ENCODE measurements at places on chromosomes 2 and 18. TPM values are rescaled to one million over a fixed set of nuclear protein-coding genes. Genes with fewer than 3 reads are reported as not detected.

Gene ANKRD44
- 3.5 TPM for total RNA-seq

Gene DSC2
- 19.0 TPM for total RNA-seq

Gene FKBP1B
- 43.1 TPM for total RNA-seq

Gene RAB6C
- total RNA-seq = not detected

DNA sequence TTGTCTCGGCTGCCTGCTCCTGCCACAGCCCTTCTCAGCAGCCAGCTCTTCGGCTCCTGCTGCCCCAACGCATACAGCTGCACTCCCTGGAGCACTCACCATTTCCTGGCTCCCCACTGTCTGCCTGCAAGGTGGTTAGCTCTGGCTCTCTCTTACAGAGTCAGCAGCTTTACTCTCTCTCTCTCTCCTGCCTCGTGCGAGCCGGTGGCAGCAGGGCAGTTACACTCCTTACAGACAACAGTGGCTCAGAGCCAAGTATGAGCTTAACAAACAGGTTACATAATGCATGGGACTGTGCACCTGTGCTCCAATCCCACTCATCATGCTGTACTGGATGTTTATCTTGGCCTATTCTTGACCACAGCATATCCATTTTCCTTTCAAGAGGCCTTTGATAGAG is 47.4 kb upstream of the DNAJC10 start:
- H3K36me3 ChIP-seq = no peaks in the 10 kb centered on the region
- no peak overlapping the region for H3K4me3 ChIP-seq
- no peaks in the 10 kb centered on the region for H3K27me3 ChIP-seq

Gene ALLC
- total RNA-seq = not detected

Gene DSG3
- total RNA-seq = not detected

DNA sequence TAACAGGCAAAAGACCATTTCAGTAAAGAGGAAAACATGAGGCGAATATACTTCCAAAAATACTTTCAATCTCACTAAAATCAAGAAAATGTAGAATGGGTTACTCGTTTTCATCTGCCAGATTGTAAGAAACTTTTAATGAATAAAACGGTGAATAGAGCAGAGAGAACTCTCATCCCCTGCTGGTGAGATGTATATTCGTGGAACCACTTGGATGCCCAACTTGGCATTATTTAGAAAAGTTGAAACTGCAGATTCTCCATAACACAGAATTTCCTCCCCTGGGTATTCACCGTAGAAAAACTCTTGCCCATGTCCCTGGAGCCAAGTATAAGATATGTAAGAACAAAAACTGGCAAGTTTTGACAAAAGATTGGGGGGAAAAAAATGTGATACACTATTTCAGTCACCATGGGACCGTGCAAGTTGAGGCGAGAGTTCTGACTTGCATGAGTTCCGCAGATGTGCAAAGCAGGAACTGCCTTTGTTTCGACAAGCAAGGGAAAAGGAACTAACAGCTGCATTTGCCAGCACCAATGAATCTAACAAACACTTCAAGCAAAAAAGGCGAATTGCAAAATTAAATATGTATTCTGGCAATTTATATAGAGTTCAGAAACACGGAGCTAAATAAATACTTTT is 14.8 kb downstream of the TIMM21 start:
- H3K4me1 ChIP-seq = no peaks in the 10 kb centered on the region
- no peak for DNase-seq
- H3K27me3 ChIP-seq = no peaks in the 10 kb centered on the region
- H3K36me3 ChIP-seq = peaks cover 16% of the 10 kb centered on the region
- H3K4me3 ChIP-seq = no peak overlapping the region

DNA sequence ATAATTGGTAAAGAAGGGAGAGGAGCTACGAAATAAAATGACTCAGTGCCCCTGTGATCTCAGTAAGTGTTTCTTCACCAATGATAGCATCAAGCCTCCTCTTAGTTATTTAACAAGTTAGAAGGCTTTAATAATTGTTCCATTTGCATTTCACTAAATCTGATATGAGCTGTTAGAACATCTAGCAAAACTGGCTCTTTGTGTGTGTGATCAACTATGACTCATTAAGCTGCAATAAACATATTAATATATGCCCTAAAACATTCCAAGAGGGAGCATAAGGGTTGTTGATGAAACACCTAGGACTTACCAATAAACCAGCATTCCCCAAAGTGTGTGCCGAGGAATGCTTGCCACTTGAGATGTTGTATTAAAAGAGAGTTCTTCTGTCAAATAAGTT is 115.2 kb downstream of the OSBPL6 start:
- DNase-seq = no peak
- no peaks in the 10 kb centered on the region for H3K36me3 ChIP-seq
- no peaks in the 10 kb centered on the region for H3K27me3 ChIP-seq
- no peak overlapping the region for H3K4me3 ChIP-seq

GRCh38 chr2:158677542-158677941 is 117.6 kb upstream of the DAPL1 start:
- H3K27ac ChIP-seq = no peak overlapping the region
- DNase-seq = no peak
- no peak overlapping the region for H3K4me3 ChIP-seq
- no peaks in the 10 kb centered on the region for H3K4me1 ChIP-seq
- peaks cover 17% of the 10 kb centered on the region for H3K36me3 ChIP-seq
- no peaks in the 10 kb centered on the region for H3K27me3 ChIP-seq

DNA sequence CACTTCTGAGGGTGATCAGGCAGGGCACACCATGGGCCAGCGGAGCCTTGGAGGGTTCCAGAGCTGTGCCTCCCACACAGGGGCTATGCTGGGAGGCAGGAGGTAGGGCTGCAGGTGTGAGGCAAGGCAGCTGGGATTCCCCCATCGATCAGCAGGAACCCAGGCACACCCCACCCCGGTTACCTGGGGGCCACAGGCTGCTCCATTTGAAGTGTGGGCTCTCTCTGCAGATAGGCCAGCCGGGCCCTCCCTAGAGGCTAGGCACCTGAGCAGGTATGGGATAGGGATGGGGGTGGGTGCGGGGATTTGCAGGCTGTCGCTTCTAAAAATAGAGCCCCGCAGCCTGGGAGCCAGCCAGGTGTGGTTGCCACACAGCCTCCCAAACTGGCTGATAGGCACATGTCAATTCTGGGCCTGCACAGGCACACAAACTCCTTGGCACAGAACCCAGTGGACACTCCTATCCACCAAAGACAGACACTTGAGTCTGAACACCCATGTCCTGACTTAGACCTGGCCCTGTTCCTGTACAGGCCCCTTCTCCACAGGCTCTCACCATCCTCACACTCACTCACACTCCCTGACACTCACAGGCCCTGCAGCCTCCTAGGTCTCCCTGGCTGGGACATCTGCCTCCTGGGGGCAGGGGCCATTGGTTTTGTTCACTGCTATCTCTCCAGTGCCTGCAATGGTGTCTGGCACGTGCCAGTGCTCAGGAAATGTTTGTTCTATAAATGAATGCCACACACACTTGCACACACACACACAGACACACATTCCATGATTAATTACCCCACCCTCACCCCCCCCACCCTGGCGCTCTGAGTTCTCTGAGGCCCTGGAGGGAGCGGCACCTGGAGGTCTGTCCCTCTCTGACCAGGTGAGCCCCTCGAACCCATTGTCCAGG is 73.4 kb downstream of the ZFP36L2 start:
- no peak overlapping the region for H3K27ac ChIP-seq
- no peak overlapping the region for H3K4me3 ChIP-seq
- H3K36me3 ChIP-seq = no peaks in the 10 kb centered on the region

GRCh38 chr2:188835006-188835405 is 139.2 kb upstream of the COL3A1 start:
- H3K36me3 ChIP-seq = no peaks in the 10 kb centered on the region
- DNase-seq = no peak
- H3K27ac ChIP-seq = no peak overlapping the region
- H3K27me3 ChIP-seq = no peaks in the 10 kb centered on the region

- peaks cover 15% of the 10 kb centered on the region for H3K4me1 ChIP-seq
- no peak overlapping the region for H3K27ac ChIP-seq
- H3K4me3 ChIP-seq = no peak overlapping the region
- no peaks in the 10 kb centered on the region for H3K27me3 ChIP-seq
- H3K36me3 ChIP-seq = no peaks in the 10 kb centered on the region
- no peak for DNase-seq
Observed at GRCh38 chr2:149371476-149371875, 41.1 kb downstream of the LYPD6 start.

Gene AKAIN1
- not detected for total RNA-seq

DNA sequence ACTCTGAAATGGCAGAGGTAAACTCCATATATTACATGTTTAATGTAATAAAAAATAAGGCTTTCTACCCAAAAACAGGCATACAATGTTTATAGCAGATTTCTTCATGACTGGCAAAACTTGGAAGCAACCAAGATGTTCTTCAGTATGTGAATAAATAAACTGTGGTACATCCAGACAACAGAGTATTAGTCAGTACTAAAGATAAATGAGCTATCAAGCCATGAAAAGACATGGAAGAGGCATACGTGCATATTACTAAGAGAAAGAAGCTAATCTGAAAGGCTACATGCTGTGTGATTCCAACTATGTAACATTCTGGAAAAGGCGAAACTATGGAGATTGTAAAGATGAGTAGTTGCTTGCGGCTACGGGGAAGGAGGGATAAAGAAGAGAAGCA is 97.4 kb downstream of the OSR1 start:
- H3K4me3 ChIP-seq = no peak overlapping the region
- no peak for DNase-seq
- peaks cover 2% of the 10 kb centered on the region for H3K4me1 ChIP-seq
- H3K36me3 ChIP-seq = no peaks in the 10 kb centered on the region
- no peaks in the 10 kb centered on the region for H3K27me3 ChIP-seq

DNA sequence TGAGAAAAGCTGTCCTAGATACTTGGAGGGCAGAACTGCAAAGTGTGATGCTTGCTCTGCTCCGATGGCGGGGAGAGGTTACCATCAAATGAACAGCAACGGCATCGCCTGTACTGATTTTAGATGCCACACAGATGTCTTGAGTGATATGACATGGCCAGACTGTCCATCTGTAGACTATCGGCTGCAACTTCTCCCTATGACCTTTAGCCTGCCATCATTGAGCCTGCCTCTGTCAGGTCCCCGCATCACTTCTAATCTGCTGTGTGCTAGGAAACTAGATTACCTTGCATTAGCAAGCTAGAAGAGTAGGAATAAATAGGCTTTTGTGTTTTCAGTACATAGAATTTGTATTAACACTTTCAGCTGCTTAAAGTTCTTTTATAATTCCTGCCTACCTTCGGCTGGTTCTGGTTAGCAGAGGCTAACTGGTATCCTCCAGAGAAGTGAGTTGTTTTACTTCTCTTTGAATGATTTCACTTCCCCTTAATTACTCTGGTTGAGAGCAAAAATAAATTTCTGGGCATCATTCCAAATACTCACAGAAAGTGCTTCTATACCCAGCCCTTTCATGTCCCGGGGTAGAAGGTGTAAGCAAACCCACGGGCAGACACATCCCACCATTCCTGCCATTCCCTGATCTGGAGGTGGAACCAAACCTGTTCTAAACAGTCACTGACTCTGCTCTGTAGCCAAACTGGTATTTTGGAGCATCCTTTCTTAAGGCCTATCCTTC is 24.0 kb downstream of the GAREM2 start:
- H3K27me3 ChIP-seq = no peaks in the 10 kb centered on the region
- H3K4me3 ChIP-seq = no peak overlapping the region
- H3K4me1 ChIP-seq = peaks cover 8% of the 10 kb centered on the region
- no peak overlapping the region for H3K27ac ChIP-seq
- H3K36me3 ChIP-seq = peaks cover 42% of the 10 kb centered on the region

DNA sequence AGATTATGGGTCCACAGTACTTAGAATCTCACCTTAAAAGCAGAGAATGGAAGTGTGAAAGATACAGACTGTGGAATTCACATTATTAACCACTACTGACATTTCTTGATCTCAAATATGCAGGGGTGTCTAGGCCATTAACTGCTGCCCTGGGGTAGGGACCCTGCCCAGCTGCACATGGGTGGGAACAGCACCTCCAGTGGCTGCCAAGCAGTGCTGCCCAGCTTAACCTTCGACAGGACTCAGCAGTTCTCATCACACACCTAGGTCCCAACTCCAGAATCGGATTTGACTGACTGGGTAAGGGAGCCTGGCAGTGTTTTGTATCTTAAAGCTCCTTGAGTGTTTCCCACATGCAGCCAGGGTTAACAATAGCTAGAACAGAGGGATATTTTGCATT is 14.9 kb downstream of the ERFE start:
- peaks cover 55% of the 10 kb centered on the region for H3K36me3 ChIP-seq
- no peaks in the 10 kb centered on the region for H3K4me1 ChIP-seq
- H3K4me3 ChIP-seq = no peak overlapping the region
- H3K27me3 ChIP-seq = no peaks in the 10 kb centered on the region
- DNase-seq = no peak
- H3K27ac ChIP-seq = no peak overlapping the region

- no peak overlapping the region for H3K27ac ChIP-seq
- H3K36me3 ChIP-seq = no peaks in the 10 kb centered on the region
- H3K4me1 ChIP-seq = no peaks in the 10 kb centered on the region
- no peak for DNase-seq
Observed at GRCh38 chr18:57705832-57706595, 84.4 kb upstream of the NARS1 start.

- no peaks in the 10 kb centered on the region for H3K27me3 ChIP-seq
- peaks cover 11% of the 10 kb centered on the region for H3K4me1 ChIP-seq
- H3K4me3 ChIP-seq = no peak overlapping the region
Observed at GRCh38 chr2:76268484-76268883, 557.8 kb upstream of the GCFC2 start.

- peaks cover 21% of the 10 kb centered on the region for H3K4me1 ChIP-seq
- DNase-seq = no peak
- H3K36me3 ChIP-seq = no peaks in the 10 kb centered on the region
- no peak overlapping the region for H3K27ac ChIP-seq
- peaks cover 36% of the 10 kb centered on the region for H3K27me3 ChIP-seq
Observed at GRCh38 chr2:232505856-232506255, 14.3 kb upstream of the PRSS56 start.

- DNase-seq = no peak
- peaks cover 20% of the 10 kb centered on the region for H3K4me1 ChIP-seq
- no peak overlapping the region for H3K4me3 ChIP-seq
- no peaks in the 10 kb centered on the region for H3K36me3 ChIP-seq
Observed at GRCh38 chr2:219126555-219126954, 34.1 kb downstream of the NHEJ1 start.

GRCh38 chr18:1564793-1565192 is 660.1 kb downstream of the ADCYAP1 start:
- no peak overlapping the region for H3K4me3 ChIP-seq
- no peaks in the 10 kb centered on the region for H3K27me3 ChIP-seq
- no peaks in the 10 kb centered on the region for H3K4me1 ChIP-seq

DNA sequence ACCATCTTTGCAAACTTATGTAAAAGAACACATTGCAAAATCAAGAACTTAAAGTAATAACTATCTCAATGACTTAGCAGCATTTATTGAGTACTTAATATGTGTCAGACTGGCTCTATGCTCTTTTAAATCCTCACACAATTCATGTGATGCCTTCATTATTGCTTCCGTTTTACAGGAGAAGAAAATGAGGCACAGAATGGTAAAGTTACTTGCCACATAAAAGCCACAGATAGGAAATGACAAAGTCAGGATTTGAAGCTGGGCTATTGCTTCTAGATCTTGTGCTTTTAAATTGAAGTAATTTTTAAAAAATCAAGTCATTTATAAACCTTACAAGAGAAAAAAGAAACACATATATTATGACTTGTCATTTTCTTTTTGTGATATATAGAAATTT is 174.2 kb downstream of the WDR7 start:
- no peak for DNase-seq
- no peak overlapping the region for H3K4me3 ChIP-seq
- H3K27ac ChIP-seq = no peak overlapping the region
- H3K36me3 ChIP-seq = no peaks in the 10 kb centered on the region
- no peaks in the 10 kb centered on the region for H3K4me1 ChIP-seq

Data from cardiac muscle cell (in vitro differentiated cells and primary cell).